ENCODE measurements at places on chromosomes 13 and 19. TPM values are rescaled to one million over a fixed set of nuclear protein-coding genes. Genes with fewer than 3 reads are reported as not detected.

RNF113B gene
- not detected for total RNA-seq

SERPINE3 gene
- total RNA-seq = not detected

B3GNT8 gene
- total RNA-seq = not detected

ZNF229 gene
- 9.9 TPM for total RNA-seq

LILRB3 gene
- not detected for total RNA-seq

CEACAM1 gene
- total RNA-seq = 0.35 TPM

NKPD1 gene
- not detected for total RNA-seq

ALG11 gene
- 22.3 TPM for total RNA-seq

LPAR6 gene
- total RNA-seq = 8.9 TPM

CGB3 gene
- not detected for total RNA-seq

ERICH4 gene
- total RNA-seq = not detected

FBL gene
- total RNA-seq = 256 TPM

CCL25 gene
- not detected for total RNA-seq

ARHGAP45 gene
- total RNA-seq = 3.2 TPM

CEACAM16 gene
- total RNA-seq = not detected

DYRK1B gene
- 4.3 TPM for total RNA-seq

NUDT19 gene
- 15.9 TPM for total RNA-seq

HCST gene
- not detected for total RNA-seq

MBD3 gene
- total RNA-seq = 64.9 TPM

LILRB5 gene
- total RNA-seq = not detected

CCDC169 gene
- 2.3 TPM for total RNA-seq

PLA2G4C gene
- total RNA-seq = 2.8 TPM

ZNF610 gene
- total RNA-seq = 1.1 TPM

USHBP1 gene
- total RNA-seq = not detected

EFNB2 gene
- total RNA-seq = 6.7 TPM

CNN1 gene
- total RNA-seq = 0.21 TPM

TEX26 gene
- not detected for total RNA-seq

IZUMO2 gene
- not detected for total RNA-seq

CADM4 gene
- total RNA-seq = 2.2 TPM

ZNF814 gene
- 11.1 TPM for total RNA-seq

COL5A3 gene
- total RNA-seq = 0.14 TPM

LGALS4 gene
- total RNA-seq = 0.54 TPM

C19orf81 gene
- 5.3 TPM for total RNA-seq

KLK12 gene
- total RNA-seq = not detected

Measured in H4 (cell line).